Left lung (tissue), 14 donors: ENCODE measurements at places on chromosomes 1 and 21. TPM values are rescaled to one million over a fixed set of nuclear protein-coding genes. Genes with fewer than 3 reads are reported as not detected.

ANKRD35 gene
- 4.8 TPM for polyA plus RNA-seq

ADORA1 gene
- polyA plus RNA-seq = 18.7 TPM

GRCh38 chr1:9207086-9207485 is 27.5 kb upstream of the H6PD start:
- no peak for DNase-seq

- DNase-seq = no peak
Measured at GRCh38 chr1:46942086-46942485, 810 bp upstream of the CYP4A11 start.

DNA sequence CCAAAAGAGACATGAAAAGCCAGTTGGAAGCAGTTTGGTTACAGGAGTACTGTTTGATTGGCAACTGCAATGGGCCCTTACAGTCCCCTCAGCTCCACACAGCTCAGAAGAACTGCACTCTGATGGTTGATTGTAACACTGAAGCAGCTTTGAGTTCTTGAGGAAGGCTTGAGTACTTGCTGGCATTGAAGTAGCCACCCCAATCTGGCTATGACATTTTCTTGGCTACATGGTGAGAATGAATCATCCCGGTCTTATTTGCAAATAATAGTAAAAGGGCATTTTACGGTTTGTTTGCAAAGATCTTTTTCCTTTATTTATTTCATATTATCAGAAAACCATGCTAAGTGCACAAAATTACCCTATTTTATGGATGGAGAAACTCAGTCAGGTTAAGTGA is 159.7 kb upstream of the BEND5 start:
- no peak for DNase-seq

DNA sequence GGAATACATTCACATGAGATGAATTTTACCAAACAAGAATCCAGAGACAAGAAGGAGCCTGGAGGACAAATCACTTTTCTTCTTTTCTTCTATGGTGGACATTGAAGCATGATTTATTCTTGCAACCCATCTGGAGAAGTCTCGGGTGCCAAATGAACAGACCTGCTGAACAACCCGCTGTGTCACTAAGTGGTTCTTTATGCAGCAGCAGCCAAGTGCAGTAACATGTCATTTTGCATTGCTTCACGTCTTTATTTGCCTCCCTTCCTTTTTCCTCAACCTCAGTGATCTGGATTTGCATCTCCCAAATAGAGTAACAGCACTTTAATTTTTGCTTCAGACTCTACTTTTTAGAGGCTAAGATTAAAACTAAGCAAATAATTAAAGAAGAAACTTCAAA is 50.0 kb upstream of the TENT5C start:
- DNase-seq = no peak

HMGCS2 gene
- polyA plus RNA-seq = 1.0 TPM

SPRR2G gene
- polyA plus RNA-seq = not detected

DNA sequence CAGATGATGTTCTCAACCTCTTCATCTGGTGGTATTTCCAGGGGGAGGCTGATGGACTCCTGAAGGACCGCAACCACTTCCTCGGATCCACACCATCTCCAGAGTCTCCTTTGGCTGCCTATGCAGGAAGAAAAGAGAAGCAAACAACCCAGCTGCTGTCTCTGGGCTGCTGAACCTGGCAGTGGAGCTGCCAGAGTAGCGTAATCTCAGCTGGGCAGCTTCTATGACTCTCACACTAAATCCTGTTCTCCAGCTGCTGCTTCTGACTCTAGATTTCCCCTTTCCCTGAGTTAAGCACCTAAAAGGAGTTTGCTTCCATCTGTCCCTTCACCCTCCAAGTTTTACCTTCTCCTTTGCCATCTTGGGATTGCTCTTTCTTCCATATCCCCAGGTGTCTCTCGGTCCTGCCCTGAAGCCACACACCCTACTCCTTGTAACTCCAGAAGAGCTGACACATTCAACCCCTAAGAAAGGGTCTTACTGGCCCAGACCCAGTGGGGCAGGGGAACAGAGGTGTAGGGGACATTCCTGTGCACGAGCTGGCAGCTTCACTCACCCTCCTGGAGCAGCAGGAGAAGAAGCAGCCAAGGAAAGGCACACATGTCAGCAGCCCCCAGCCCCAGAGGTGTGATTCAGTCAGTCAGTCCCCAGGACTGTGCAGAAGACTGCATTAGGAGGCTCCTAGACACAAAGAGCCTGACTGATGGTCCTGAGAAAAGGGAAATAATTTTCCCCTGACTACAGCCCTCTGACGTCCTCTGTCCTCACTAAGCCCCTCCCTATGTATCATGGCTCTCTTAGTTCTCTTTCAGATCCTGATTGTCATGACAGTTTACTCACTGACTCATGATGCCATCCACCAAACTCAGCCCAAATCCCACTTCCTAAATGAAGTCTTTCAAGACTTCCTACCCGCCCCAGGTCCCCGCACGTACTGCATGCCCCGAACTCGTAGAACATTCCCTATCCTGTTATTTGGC is at the start of gene SLAMF9:
TSS of gene SLAMF9 (minus strand) at position 702 of the 980 bp plus-strand sequence. CDS start at position 602, 100 bp downstream.
- DNase-seq = no peak

GRCh38 chr1:235720544-235720943 is 71.0 kb upstream of the GNG4 start:
- DNase-seq = no peak
